ENCODE measurements at places on chromosomes 13 and 19. TPM values are rescaled to one million over a fixed set of nuclear protein-coding genes. Genes with fewer than 3 reads are reported as not detected.

ZNF763 gene
- total RNA-seq: 1.3 TPM

ZFP30 gene
- 19.9 TPM for total RNA-seq

CACNG8 gene
- 1.1 TPM for total RNA-seq

DCT gene
- total RNA-seq: not detected

NLRP7 gene
- total RNA-seq: not detected

Measured in thoracic aorta endothelial cell (primary cell).